ENCODE measurements at places on chromosomes 13 and 19. TPM values are rescaled to one million over a fixed set of nuclear protein-coding genes. Genes with fewer than 3 reads are reported as not detected.

Gene PTGIR
- total RNA-seq, result 1.6 TPM

Gene ZNF443
- 7.4 TPM for total RNA-seq

Gene MAG
- total RNA-seq, result not detected

Gene PRSS57
- not detected for total RNA-seq

Gene CPB2
- total RNA-seq, result not detected

Gene BCL2L12
- total RNA-seq, result 13.8 TPM

Gene ZNF253
- 11.8 TPM for total RNA-seq

Gene ZNF98
- not detected for total RNA-seq

Gene ZNF562
- 34.8 TPM for total RNA-seq

Gene FXYD1
- 30.3 TPM for total RNA-seq

Gene RDH8
- total RNA-seq, result not detected

Gene TMC4
- 209 TPM for total RNA-seq

Gene TMEM221
- not detected for total RNA-seq

Gene CEACAM3
- total RNA-seq, result 4.8 TPM

Gene RLN3
- total RNA-seq, result not detected

Gene PLEKHF1
- 2.8 TPM for total RNA-seq

Gene CALR3
- total RNA-seq, result not detected

Gene ELSPBP1
- not detected for total RNA-seq

Gene SIGLEC5
- not detected for total RNA-seq

Gene KLK4
- total RNA-seq, result 6.4 TPM

Gene EPS8L1
- total RNA-seq, result 42.1 TPM

Gene RFPL4AL1
- not detected for total RNA-seq

Gene PRPF31
- total RNA-seq, result 38.6 TPM

Gene DOCK9
- total RNA-seq, result 60.4 TPM

Gene ERCC1
- 37.1 TPM for total RNA-seq

Gene OR10H1
- total RNA-seq, result not detected

Gene TNFRSF19
- 1.1 TPM for total RNA-seq

Gene RCBTB2
- total RNA-seq, result 6.7 TPM

Gene IQCN
- 6.1 TPM for total RNA-seq

Gene PGLYRP2
- total RNA-seq, result not detected

Gene PSG7
- not detected for total RNA-seq

Gene SIAH3
- not detected for total RNA-seq

Gene IRGC
- not detected for total RNA-seq

Gene IGFL2
- total RNA-seq, result not detected

Gene WDR62
- total RNA-seq, result 4.5 TPM

Gene SULT2B1
- total RNA-seq, result 0.87 TPM

Gene IGFL3
- not detected for total RNA-seq

Gene MTRF1
- total RNA-seq, result 11.4 TPM
